ENCODE measurements at places on chromosomes 11 and 22. TPM values are rescaled to one million over a fixed set of nuclear protein-coding genes. Genes with fewer than 3 reads are reported as not detected.

DNA sequence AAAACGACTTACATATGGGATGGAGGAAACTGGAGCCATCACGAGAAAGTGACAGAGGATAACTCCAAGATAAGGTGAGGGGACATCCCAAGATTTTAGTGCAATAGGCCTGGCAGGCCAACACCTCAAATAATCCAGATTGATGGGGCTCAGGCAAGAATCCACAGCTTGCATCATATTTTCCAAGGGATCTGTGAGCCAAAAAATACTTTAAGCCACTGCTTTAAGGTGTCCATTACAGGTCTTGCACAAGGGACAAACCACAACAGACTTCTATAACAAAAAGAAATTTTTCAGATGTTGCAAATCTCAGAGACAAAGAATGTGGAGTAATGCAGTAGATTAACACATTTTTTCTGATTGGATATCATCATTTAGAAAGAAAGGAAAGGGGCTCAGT is 45.6 kb downstream of the DENND5A start:
- no peak for DNase-seq

GRCh38 chr22:38316364-38317121 is 690 bp downstream of the CSNK1E start:
- DNase-seq, result no peak

GRCh38 chr11:66388780-66389386 is 17.3 kb upstream of the SLC29A2 start:
- DNase-seq, result no peak

DNA sequence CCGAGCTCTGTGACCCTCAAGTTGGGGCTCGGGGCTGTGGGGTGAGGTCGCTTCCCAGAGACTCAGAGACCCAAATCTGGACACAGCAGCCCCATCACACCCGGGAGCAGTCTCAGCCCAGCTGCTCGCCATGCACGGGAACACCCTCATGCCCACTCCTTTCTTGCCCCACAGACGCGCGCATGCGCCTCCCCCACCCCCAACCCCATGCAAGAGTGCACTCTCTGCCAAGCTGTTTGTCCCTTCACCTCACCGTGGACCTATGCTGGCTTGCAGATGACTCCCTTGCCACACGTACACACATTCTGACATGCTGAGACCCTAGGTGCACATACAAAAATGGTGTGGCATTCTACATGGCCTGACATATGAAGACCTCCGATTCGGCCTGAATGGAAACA is 478 bp upstream of the CD248 start:
- no peak for DNase-seq

DNA sequence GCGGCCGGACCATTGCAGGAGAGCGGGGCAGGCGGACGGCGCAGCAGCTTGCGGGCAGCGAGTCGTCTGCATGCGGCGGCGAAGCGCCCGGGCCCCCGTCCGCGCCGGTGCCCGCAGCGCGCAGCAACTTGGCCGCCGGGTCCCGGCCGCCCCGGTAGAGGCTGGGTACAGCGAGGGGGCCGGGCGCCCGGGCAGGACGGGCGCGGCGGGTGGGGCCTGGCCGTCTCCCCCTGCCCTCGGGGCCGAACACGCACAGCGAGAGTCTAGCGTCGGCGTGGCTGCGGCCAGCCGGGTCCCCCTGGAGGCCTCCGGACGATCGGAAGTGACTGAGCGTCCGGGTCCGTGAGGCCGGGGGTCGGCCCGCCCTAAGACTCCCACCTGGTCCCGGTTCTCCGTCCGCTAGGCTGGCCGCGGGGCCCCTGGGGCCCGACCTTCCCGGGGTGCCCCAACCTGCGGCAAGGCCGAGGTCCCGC is 775 bp upstream of the TRABD start:
- DNase-seq, result no peak

OTOG gene
- polyA plus RNA-seq, result 0.04 TPM

DNA sequence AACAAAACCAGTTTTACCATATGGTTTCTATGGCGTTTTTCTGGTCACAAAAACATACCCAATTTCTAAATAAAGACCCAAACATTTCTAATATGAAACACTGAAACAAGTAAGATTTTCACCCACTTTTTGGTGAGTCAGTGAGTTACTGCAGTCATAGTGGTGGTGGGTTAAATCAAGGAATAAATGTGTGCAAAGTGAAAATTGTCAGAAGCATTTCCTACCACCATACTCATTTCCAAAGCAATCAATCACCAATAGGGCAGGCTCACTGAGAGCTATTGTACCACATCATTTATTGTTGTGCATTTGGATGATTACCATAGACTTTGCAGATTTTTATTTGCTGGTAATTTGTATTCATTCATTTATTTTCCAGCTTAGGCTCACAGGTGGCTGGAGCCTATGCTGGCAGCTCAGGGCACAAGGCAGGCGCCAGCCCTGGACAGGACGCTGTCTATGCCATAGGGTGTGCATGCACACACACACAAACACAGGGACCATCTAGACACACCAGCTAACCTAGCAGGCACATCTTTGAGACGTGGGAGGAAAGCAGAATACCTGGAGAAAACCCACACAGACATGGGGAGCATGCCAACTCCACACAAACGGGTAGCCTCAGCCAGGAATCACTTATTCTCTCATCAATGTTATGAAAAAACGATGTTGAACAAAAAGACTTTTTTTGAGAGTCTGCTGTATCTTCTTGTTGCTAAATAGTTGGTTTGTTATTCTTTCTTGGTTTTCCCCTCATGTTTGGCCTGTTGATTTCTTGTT is 5.1 kb downstream of the FAM118B start:
- DNase-seq, result no peak

DNA sequence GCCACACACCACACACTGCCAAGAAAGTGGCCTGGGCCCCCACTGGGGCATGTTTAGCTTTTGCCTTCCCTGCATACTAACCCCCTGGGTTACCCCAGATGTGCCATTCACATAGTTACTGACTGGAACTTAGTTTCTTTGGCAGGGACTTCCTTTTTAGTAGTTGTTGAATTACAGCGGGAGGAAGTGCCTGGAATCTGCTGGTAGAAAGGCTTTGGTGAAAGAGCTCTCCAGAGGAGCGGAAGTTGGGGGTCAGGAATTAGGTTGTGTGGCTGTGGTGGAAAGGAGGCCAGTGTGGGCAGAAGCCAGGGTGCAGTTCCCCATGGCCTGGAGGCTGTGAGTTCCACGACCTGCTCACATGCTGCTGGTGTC is 69.0 kb downstream of the MED15 start:
- no peak for DNase-seq

MS4A7 gene
- polyA plus RNA-seq, result 6.8 TPM

MS4A15 gene
- polyA plus RNA-seq, result not detected

- DNase-seq, result no peak
Observed at GRCh38 chr11:1450949-1451710, 35.4 kb downstream of the MOB2 start.

- DNase-seq, result no peak
Observed at GRCh38 chr11:134861490-134862104, 449.6 kb upstream of the B3GAT1 start.

P4HA3 gene
- polyA plus RNA-seq, result 0.94 TPM

DNA sequence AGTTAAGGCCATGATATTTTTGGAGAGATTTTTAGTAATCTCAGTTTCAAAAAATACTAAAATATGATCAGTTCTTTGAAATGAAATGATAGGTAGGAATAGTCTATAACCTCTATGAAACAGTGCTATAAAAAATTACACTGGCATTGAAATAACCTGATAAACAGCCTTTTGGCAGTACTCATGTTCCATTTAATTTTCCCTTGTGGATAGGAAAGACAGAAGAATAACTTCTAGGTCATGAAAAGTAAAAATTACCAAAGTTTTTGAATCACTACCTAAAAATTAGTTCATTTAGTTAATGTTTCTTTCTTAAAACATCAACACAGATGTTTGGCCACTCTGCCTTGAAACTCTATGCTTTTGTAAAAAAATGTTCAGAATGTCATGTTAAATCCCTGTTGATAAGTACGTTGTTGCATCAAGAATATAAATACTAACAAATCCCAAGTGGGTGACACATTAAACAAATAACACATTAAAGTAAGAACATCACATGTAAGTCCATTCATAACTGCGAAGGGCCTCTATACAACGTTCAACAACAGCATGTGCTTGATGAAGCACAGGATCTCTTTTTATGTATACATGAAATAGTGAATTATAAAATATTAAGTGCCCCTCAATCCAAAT is 290.2 kb downstream of the SWAP70 start:
- DNase-seq, result no peak

GRCh38 chr11:60918939-60919265 is 4.9 kb downstream of the TMEM109 start:
- no peak for DNase-seq

TRIM51 gene
- polyA plus RNA-seq, result not detected

GGTLC2 gene
- polyA plus RNA-seq, result not detected

TRIM22 gene
- polyA plus RNA-seq, result 8.1 TPM

DNA sequence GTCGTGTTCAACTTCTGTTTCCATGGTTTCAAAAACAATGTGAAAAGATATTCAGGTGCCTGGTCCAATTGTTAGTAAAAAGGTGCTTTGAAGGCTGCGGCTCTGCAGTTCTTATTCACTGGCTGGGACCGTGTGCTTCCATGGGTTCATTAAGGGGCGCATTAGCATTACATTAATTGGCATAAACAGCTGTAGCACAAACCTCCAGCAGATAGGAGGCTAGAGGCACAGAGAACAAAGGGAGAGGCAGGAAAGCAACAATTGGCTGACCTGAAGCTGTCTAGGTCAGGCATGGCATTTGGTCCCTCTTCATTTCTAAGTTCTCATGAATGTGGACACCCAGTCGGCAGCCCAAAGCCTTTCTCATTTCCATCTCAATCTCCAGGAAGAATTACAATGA is 16.6 kb downstream of the PAK1 start:
- no peak for DNase-seq

DNA sequence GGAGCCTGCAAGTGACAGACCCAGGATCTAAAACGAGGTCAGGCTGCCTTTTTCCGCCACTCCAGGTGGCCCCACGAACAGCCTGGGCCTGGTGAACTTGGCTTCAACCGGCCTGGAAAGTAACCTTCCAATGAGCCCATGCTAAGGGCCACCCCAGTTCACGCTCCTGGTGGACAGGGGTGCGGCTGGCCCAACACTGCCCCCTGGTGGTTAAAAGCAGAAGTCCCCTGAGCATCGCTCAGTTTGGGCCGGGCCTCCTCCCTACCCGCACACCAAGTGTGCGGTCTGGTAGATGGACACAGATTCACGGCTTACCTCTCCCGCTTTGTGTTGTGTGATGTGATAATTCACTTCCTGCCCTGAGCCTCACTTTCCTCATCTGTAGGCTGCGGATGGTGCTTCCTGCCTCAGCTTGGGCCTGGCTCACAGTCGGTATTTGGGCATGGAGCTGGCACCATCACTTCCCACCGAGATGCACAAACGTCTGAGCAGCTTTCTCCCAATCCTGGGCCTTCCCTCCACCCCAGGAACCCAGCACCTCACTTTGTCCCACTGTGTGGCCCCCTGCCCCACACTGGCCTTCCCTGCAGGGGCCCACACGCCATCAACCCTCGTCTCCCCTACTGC is 13.7 kb upstream of the SEC14L3 start:
- no peak for DNase-seq

DNA sequence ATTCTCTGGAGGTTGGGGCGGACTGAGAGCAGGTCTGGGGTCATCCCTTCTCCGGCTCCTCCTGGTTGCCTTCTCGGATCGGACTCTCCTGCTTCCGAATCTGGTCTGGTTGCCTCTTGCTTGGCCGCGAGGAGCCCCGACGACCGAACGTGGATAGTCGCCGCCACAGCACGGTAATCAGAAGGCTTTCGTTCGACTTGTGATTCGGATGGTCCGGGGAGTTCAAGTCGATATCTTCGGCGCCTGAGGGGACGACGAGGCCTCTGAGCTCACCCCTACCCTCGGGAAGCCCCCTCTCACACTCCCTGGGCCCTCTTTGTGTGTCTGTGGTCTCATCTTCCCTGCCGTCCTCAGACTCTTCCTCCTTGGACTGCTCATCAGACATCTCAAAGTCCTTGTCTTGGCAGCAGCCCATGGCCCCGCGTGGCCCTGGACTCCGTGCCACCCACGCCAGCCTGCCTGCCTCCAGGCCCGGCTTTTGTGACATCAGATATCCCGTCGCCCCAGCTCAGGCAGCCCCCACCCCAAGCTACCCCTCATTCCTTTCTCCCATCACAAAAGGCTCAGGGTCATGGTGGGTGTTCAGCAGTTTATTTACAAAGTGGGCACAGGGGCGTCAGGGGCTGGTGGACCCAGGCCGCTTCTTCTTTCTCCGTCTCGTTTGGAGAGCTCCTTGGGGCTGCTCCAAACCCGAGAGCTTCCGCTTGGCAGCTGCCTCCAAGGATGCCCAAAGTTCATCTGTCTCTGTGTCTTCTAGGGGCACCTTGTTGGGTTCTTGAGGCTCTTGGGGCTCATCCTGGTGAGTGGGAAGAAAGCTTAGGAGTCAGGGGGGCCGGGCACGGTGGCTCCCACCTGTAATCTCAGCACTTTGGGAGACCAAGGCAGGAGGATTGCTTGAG is at the start of gene TEX54:
Gene TEX54, minus strand, starts transcription at position 506 of the 899 bp plus-strand sequence.
- no peak for DNase-seq

Data from forelimb muscle (tissue), 1 donor.